ENCODE measurements at places on chromosomes 11 and 22.

DNA sequence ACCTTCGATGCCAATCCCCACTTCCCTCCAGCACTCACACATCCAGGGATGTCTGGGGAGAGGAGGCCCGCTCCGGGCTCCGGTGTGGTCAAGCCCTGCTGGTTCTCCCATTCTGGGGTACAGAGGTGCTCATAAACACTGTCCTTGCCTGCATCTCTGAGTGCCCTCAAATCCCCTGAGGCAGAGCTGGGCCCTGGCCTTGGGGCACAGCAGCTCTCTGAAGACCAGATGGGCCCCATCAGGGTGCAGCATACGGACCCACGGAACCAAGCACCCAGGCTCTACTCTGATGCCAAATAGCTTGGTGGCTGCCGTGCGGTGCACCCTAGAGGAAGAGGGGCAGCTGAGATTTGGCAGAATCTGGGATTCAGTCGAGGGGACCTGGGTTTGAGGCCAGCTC is 35.7 kb upstream of the NNMT start:
- no peak for DNase-seq

GRCh38 chr22:47191671-47192650 is 429.5 kb downstream of the TBC1D22A start:
- no peak for DNase-seq

GRCh38 chr22:38317995-38318715 is 922 bp upstream of the CSNK1E start:
- DNase-seq = no peak

GRCh38 chr22:50739894-50740293 is 1.9 kb downstream of the ACR start:
- no peak for DNase-seq

GRCh38 chr11:119374632-119375336 is 6.7 kb downstream of the USP2 start:
- DNase-seq = no peak
